ENCODE measurements at places on chromosomes 16 and 17.

DNA sequence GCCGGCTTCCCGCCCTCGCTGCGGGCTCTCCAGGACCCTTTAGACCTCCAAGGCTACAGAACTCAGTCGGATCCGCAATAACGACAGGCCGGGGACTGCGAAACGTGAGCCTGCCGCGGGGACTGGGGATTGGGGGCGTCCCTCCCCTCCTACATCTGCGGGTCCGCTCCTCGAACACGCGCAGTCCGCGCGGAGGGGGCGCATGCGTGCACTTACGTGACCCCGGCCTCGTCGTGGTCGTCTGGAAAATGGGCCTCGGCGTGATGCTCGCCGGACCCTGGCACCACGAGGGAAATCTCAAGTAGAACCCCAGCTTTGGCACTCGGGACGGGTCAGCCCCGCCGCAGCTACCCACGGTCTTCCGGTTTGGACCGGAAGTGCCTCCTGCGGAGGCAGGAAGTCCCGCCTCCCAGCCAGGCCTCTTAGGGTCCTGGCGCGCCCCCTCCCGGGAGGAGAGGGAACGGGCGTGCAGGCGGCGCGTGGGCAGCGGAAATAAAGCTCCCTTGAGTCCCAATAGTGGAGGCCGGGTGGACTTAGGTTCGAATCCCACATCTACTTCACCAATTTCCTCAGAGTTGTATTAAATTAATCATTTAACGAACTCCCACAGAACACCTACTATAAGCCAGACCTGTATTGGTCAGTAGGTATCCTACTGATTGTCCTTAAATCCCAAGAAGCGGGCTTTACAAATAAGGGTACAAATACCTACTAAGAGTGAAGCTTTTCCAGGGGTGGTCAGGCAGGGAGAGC, at the start of gene TAF1C:
Gene TAF1C (minus strand): TSS at position 373 of the 753 bp plus-strand sequence. CDS start 2,069 bp downstream, outside the sequence.
- peak; percentile 97 for DNase-seq

- DNase-seq = no peak
Observed at GRCh38 chr17:77499699-77500435, 359.1 kb downstream of the SEC14L1 start.

GRCh38 chr16:66095676-66096075, 270.8 kb upstream of the CDH5 start:
- DNase-seq = no peak

DNA sequence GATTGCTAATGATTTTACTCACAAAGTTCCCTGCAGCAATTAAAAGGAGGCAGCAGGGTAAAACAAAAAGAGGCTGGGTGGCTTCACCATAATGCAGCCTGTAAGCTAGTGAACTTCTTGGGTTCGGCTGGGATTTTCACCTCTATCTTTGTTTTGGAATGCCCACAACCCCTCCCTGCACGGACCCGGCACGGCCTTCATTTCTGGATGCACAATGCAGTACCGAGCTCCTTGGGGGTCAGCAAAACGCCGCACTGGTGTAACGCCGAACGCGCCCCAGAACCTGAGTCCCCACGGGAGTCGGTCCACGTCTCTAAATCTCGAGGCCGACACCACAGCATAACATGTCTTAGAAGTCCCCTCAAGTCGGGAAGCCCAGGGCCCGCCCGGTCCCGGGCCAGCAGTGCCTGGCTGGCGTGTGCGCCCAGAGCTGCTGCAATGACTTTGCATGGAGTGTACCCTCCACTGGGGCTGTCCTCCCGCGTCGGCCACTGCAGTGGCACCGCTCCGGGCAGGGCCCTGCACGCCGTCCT, 759 bp downstream of the UBE2O start:
- no peak for DNase-seq

DNA sequence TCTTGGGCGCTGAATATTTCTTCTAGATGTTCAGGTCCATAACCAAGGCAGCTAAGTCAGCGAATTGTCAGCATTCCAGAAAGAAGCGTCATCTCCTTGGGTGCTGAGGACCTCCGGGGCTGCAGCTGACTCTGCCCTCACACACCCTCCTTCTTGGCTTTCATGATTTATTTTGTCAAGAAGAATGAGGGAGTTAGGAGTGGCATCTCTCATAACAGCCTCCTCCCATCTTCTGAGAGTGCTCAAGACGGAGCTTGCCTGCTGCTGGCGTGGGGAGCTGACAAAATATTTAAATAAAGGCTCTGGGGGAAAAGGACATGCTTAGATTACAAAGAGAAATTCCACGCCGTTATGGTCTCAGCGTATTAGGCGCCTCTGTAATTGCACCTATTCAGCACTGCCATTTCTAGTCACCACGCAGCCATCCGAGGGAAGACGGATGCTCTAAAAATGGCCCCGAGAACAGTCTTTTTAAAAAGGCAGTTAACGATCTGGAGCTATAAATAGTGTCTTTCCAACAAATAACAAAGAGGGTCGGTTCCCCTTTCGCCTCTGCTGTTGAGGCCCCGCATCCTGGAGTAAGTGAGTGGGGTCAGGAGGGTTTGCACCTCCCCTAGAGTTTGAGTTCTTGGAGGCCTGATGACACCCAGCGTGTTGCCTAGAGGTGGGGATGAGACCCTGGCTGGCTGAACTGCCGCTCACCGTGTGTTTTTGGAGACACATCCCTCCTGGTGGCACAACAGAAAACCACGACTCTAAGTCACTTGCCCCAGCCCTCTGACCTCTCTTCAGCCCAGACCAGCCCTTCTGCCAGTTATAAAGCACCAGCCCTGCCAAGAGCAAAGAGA, 187.0 kb downstream of the CCDC182 start:
- peak; percentile 97 for DNase-seq

GRCh38 chr17:10738521-10739258, 8.9 kb upstream of the TMEM220 start:
- no peak for DNase-seq

DNA sequence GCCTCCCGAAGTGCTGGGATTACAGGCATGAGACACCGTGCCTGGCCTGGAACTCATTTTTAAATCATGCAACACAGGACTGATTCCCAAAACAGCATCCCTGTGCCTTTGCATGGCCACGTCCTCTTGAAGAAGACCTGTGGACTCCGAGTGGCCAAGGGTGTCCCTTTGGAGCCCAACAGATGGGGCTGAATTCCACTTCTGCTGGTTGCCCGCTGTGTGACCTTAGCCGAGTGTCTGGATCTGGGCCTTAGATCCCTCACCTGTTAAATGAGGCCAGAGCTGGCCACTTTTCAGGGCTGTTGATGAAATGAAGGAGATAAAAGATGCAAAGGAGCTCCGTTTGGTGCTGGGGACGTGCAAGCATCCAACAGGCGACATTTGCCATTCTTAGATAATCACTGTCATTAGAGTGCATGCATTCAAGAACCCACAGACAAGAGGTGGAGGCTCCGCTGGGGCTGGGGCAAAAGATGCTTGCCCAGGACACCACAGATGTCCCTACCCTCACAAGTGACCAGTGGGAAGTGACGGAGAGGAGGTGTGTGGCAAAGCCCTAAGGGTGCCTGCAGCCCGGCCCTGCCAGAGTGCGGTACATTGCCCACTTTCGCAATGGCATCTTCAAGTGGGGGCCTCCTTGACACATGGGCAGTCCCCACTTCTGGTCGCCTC, 354.1 kb upstream of the TNRC6C start:
- DNase-seq = no peak

DNA sequence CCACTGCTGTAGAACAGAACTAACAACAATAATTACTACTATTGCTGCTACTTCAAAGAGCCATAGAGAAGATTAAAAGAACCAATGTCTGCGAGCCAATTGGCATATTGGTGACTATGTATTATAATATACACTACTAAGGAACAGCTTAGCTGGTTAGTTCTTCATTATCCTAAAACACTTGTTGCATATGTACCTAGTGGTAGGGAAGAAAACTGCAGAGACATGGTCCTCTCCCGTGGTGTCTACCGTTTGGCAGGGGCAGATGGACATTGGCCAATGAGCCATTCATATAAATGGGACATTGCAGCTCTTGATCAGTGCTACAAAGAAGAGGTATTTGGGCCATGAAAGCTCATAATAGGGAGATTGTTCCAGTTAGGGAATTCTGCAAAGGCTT, 46.4 kb upstream of the CLEC3A start:
- no peak for DNase-seq

- DNase-seq = no peak
Observed at GRCh38 chr16:87540072-87540896, 47.5 kb upstream of the ZCCHC14 start.

DNA sequence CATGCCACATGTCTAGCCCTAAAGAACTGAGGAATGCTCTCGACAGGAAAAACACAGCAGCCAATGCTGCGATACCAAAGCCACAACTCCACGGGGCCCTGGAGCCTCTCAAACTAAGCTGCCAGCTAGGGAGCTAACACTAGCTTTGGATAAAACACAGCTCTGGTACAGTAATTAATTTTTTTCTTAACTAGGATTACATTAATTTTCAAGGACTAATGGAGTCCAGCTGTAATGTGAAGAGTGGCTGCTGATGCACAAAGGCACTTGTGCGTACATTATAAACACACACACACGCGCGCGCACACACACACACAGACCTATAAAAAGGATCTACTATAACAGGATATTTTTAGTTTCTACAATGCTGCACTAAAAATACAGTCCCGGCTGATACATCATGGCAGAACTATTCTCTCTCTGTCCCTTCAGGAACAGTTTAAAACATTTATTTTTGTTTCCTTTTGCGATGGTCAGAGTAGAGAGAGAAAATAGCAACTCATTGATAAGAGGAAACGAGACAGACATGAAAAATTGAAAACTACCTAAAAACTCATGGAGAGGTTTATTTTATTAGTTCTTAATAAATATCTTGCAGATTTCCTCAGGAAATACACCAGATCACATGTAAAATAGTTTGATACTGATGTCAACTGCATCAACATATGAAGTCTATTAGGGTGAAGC, 88.5 kb downstream of the SMG6 start:
- DNase-seq = no peak

DNA sequence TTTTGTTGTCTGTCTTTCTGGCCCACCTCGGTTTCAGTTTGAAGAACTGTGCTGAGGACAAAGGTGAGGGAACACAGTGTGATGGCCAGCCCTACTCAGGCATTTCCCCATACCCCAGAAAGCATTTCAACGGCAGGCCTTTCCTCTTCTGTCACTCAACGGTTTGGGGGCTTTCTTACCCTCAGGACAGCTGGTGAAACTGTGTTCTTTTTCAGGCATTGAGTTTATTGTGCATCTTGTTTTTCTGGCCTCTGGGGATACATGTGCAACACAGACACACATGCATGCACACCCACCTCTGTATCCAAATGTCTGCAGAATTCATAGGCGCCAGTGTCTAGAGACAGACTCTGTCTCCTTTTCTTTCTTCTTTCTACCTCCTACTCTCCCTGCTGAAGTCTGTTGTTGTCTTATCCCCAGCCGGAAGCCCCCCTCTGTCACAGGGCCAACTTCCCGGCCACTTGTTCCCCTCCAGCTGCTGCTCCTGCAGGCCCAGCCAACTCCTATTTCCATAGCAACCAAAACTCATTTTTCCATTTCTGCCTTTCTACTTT, 17.0 kb downstream of the CHD9 start:
- DNase-seq = no peak

GRCh38 chr17:10702574-10702973, 5.2 kb downstream of the ADPRM start:
- no peak for DNase-seq

DNA sequence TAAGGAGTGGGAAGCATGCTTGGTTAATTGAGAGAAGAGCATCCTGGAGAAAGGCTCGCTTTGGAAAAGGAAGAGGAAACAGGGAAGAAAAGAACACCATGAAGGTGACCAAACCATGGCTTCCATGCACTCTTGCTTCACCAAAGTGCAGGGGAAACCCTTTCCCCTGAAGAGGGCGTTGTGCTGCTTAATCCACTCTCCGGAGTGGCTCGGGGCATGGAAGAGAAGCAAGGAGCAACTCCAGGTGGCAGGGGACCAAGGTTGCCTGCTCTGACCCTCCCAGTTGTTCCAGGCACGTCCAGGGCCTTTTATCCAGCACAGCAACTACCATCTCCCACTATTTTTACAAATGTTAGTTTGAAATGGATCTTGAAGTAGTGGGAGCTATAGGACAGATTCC, 108.1 kb downstream of the STX8 start:
- DNase-seq = no peak

DNA sequence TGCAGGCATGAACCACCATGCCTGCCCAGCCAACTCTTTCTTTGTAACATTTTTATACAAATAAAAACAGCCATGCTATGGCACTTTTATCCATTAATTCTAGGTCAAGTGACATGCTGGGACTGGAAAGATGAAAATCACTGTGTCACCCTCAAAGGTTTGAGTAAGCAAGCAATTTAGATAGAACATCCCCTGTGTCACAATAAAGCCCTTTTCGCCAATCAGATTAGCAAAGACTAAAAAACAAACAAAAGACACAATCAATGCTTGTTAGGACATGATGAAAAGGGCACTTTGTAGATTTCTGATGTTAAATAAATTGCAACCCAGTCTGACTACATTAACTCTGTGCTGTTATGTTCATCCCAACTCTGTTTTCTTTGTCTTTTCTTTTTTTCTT, 26.4 kb downstream of the CHP2 start:
- no peak for DNase-seq

- DNase-seq = no peak
Observed at GRCh38 chr16:49959552-49960277, 65.3 kb upstream of the CNEP1R1 start.

DNA sequence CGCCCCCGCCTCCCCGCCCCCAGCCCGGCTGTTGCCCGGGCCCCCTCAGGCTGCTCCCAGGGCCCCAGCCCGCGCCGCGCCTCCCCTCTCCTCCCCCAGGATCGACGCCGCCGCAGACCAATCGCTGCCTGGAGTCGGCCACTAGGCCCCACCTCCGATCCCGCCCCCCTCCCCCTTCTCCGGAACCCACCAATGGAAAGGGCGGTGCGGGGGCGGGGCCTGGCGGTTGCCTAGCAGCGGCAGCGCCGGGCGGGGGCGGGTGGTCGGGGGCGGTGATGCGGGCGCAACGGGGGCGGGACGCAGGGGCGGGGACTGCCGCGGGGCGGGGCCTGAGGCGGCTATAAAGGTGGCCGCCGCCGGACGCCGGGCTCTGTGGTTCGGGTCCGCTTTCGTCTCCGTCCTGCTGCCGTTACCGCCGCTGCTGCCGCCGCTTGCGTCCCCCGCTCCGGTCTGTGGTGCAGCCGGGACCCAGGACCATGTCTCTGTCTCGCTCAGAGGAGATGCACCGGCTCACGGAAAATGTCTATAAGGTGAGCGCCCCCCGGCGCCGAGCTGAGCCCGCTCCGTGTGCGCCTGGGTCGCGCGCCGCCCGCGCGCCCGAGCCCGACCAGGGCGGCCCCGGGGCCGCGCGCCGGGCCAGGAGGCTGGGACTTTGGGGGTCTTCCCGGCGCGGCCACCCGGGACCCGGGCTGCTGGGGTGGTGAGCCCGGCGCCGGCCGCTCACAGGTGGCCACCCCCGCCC, at the start of gene BAIAP2:
Gene BAIAP2 (plus strand): TSS at position 373 of the 742 bp plus-strand sequence. CDS start 104 bp downstream, at position 477.
- DNase-seq = peak; percentile 100

- no peak for DNase-seq
Observed at GRCh38 chr16:12899529-12900143, 1.8 kb upstream of the SHISA9 start.

DNA sequence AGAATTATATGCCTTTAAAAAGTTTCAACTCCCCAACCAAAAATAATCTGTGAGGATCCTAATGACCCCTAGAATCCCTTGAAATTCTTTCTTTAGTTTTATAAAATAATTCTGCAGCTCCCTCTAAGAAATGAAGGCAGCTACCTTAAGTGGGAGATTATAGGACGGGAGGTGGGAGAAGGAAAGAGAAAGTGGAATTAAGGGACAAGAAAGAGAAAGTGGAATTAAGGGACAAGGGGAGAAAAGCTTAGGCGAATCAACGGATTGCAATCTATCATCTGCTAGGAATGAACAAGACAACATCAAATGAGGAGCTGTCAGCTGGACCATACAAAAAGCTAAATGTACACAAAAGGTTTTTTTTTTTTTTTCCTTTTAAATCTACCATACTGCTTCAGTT, 262.0 kb downstream of the ZFHX3 start:
- no peak for DNase-seq
